ENCODE measurements at places on chromosomes 6 and 20.
A peak's percentile ranks its signal among the peaks of the same experiment; 100 is the strongest.

DNA sequence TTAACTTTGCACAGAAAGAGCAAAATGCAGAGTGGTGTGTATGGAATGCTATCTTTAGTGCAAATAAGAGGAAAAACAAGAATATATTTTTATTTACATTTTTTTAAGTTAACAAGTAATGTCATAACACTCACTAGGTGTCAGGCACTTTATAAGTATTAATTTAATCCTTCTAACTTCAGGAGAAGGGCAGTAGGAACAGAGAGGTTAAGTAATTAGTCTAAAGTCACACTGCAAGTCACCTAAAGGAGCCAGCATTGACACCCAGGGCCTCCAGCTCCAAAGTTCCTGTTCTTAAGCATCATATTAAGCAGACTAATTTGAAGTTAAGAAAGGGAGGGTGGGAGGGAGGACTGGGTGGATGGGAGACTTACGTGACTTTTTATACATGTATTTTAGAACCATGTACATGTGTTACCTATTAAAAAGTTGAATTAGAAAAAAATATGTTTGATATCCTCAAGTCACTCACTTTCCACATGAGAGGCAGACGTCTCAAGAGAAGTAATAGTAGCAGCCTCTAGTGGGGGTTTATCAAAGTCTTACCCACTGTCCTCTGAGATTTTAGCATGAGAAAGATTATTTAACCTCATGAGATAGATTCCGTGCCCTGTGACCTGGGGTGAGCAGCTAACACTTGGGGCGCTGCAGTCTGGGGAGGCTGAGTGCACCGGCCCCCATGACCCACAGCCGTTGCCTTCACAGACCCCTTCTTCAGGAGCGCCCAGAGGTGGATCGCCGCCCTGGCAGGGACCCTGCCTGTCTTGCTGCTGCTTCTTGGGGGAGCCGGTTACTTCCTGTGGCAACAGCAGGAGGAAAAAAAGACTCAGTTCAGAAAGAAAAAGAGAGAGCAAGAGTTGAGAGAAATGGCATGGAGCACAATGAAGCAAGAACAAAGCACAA is 7.0 kb downstream of the BTN3A1 start:
- no peak for DNase-seq

GRCh38 chr6:70700922-70701876 is 33.5 kb downstream of the SMAP1 start:
- DNase-seq, result no peak

- DNase-seq, result peak; percentile 49
These were observed 39.4 kb upstream of the RFPL4B start for GRCh38 chr6:112307707-112308106.

DNA sequence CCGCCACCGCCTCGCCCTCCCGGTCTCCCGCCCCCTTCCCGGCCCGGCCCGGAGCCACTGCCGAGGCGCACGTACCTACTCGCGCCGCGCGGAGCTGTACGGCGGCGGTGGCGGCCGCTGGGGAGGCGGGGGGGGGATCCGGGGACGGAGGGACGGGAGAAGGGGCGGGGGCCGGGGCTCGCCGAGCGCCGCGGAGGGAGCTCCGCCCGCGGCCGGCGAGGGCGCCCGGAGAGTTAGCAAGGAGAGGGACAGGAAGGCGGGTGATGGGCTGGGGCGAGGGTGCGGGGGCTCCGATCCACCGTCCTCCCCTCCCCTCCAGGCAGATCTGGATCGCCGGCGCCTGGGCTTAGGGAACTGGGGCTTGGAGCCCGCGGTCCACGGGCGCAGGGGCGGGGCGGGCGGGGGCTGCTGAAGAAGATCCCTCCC is 548 bp upstream of the TMEM74B start:
- DNase-seq, result no peak

DNA sequence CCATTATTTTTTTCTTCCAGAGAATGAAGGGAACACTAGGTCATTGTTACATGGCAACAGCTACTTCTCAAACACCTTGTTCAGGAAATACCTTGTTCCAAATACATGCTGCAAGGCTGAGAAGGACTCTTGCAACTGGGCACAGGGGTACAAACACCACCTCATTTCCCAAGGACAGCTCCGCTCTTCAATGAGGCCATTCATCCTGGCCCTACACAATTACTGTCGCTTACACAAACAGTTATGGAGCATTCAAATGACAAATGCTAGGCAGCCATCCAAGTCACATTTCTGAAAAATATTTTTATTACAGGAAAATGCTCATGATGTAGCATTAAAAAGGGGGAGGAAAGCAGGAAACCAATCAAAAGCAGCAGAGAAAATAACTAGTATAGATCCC is 611.9 kb downstream of the DHX35 start:
- DNase-seq, result no peak

- DNase-seq, result no peak
These were observed 974.1 kb downstream of the EYS start for GRCh38 chr6:64732888-64733287.

- DNase-seq, result no peak
These were observed 109.8 kb upstream of the POU3F2 start for GRCh38 chr6:98724537-98724936.

- no peak for DNase-seq
These were observed 161.3 kb upstream of the PHACTR1 start for GRCh38 chr6:12555267-12555666.

DNA sequence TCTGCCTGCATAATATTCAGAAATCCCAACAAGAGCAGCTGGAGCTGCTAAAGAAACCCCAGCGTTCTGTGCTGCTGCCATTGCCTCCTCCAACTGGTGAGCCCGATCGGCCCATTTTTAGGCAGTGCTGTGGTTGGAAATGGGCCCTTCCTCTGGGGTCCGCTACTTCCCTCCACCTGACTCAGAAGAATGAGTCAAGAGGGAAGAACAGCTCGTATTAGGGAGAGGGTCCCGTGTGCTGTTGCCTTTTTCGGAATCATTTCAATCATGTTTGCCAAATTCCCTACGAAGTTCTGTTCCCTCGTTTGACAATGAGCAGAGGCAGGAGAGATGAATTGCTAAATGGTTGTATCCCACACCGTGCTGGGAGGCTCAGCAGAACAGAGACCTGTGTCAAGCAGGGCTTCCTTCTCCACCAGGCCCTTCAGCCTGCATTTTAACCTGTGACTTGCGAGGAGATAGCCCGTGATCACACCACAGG is 38.4 kb downstream of the THBS2 start:
- DNase-seq, result no peak

GRCh38 chr6:159212525-159213280 is 43.5 kb downstream of the FNDC1 start:
- DNase-seq, result no peak

DNA sequence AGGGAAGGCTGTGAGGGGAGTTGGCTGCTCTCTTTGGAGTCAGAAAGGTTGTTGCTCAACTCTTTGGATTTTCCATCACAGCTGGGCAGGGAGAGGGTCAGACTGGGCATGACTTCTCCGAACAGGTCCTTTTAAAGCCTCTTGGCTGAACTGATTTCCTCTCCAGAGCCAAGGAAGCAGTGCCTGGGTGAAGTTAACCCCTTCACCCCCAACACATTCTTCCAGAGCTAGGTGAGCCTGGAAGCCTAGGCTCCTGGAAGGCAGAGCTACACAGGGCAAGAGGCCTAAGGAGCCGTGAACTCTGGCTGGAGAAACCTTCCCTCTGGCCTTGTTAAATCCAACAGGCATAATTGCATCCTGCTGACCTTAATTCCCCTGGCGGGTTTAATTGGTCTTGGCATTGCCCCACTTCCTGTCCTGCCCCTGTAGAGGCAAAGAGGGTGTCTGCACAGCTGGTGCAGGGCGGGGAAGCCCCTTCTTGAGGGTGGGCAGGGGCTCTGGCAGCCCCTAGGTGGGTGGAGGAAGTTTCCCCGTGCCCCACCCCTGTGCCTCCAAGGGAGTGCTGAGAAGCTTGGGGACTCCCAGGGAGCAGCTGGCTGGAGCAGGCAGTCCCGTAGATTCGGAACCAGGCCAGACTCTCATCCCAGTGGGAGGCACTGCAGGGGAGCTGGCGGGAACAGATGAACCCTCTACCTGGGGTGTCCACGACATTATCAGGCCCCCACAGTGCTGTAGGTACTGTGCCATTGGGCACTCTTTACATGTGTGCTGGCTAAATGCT is 3.6 kb upstream of the MYLK2 start:
- DNase-seq, result no peak

- no peak for DNase-seq
These were observed 56.1 kb upstream of the LAMP5 start for GRCh38 chr20:9458138-9458796.

DNA sequence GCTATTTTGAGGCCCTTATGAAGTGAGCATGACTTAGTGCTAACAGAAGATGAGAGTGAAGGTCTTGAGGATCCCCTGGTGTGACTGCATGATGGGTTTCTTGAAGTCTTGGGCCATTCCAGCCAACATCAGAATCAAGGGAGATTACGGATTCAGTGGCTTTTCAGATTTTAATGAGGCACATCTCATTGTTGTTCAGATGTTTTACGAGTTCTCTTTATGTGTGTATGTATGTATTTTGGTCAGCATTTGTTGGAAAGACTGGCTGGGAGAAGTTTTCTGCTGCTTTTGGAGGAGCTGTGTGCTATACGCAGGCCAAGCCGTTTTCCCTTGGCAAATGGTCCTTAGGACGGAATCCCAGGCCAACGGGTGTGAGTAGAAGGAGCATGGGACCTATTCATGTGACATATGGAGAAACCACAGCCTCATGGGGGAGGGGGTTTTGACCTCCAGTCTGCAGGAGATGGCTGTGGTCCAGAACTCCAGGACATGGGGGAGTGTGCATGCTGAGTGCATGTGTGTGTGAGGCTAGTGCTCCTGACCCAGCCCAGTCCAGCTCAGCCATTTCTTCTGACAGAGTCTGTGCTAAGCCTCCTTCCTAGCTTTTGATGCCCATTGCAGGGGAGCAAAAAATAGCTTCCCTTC is 35.3 kb downstream of the CHMP4B start:
- DNase-seq, result no peak

- no peak for DNase-seq
These were observed 22.0 kb downstream of the MAPK14 start for GRCh38 chr6:36049582-36049981.

DNA sequence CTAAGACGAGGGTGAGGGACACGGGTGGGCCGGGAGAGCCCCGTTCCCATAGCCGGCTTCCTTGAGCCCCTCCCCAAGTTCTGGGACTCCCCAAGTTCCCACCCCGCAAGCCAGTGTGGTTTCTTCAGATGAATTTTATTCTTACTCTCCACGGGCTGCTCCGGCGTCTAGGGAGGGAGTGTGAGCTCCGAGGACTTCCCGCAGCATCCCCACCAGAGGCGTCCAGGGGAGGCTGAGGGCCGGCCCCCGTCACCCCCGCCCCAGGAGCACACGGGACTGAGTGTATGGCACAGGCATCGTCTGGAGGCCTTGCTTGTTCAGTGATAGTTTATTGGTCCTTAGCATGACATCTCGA is 10.0 kb upstream of the SLC4A11 start:
- DNase-seq, result no peak

Data from right kidney (tissue), 9 donors.